ENCODE measurements at places on chromosomes 1 and 21.

DNA sequence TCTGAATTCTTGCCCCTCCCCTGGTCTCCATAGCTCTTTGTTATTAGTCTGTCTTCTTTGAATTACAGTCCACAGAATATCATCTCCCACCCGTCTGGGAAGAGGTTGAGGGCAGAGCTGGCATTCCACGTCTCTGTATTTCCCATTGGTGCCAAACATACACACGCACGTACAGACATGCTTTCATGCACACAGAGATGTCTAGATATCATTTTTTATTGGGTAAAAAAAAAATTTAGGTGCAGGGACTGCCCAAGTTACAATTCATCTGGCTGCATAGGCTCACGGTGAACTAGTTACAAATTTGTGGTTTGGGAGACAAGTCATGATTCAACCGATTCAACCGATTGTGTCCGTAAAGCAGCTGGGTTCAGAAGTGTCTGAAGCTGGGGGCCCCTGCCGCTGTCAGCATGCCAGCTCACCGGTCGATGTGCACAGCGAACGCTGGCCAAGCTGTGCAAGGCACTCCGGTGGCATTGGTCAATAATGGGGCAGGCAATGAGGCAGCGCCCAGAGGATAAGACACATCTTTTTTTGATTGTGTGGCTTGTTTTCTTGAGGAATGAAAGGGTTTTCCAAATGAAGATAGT is 73.7 kb downstream of the KCNN3 start:
- DNase-seq = no peak

- no peak for DNase-seq
Observed at GRCh38 chr1:210663730-210664573, 335.2 kb downstream of the HHAT start.

- DNase-seq = no peak
Observed at GRCh38 chr1:102661481-102661880, 446.8 kb downstream of the COL11A1 start.

- no peak for DNase-seq
Observed at GRCh38 chr1:70034403-70034802, 171.0 kb downstream of the LRRC40 start.

GRCh38 chr1:244667797-244668196 is 14.9 kb downstream of the DESI2 start:
- no peak for DNase-seq

DNA sequence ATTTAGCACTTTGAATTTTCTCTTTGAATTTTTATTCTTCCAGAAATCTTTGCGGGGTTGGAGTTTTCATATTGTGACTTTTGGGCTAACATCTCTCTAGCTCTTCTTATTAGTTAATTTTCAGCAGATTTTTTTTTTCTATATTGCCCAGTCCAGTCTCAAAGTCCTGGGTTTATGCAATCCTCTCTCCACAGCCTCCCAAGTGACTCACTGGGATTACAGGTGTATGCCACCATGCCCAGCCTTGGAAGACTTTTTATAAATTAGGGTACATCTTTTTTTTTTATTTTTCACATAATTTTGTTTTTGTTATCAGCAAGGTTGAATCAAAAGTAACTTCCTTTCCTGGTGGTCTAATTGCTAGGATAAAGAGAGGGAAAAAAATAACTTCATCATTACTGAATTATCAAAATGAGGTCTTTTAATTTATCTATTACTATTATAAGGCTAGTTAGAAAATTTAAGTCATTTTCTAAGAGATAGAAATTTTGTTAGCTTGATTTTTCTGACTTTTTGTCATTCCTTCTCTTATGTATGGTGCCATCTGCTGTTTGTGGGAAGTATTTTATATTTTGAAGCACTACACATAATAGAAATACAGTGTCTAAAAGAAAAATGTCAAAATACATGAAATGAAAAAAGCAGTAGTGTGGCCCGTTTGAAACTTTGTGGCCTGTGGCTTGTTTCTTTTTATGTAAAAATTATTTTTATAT is 273.4 kb upstream of the CACYBP start:
- DNase-seq = no peak

- no peak for DNase-seq
Observed at GRCh38 chr1:24451746-24452145, 36.1 kb downstream of the NIPAL3 start.

DNA sequence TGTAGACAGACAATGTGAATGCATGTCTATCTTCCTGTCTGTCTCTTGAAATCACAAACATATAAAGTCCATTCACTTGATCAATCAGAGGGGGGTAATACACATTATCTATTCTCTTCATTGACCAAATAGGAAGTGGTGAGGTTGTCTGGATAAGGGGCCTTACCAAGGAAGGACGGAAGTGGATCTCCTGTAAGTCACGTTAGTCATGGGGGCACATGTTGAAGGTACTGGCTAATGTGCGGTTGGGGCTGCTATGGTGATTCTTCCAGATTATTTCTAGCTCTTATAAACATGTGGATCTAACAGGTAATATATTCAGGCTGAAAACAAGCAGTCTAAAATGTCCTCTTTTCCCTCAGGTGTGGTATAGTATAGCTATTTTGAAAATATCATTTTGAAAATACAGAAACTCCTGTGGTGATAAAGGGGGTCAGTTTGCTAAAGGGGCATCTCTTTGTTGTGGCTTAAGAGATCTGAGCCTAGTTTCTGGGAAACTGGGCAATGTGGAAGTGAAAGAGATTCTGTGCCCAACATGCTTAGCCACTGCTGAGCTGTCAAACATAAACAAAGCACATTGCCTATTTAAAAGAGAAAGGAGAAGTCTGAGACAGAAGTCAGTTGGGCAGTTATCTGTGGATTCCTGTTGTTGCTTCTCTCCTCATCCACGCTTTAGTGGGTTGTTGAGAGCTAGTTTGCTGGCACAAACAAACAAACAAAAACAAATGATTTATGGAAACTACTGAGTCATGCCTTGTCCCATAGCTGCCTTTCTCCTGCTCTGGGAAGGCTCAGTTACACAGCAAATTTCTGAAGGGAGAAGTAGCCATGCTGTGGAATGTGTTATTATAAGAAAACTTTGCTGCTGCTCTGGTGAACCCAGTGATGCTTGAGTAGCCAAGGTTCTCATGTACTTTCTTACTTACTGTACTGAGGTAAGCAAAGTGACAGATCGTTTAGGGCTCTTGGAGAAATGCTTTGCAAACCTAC is 166.9 kb downstream of the HLX start:
- no peak for DNase-seq

- DNase-seq = no peak
Observed at GRCh38 chr1:43963890-43964289, 5.9 kb upstream of the DPH2 start.

- DNase-seq = no peak
Observed at GRCh38 chr1:238779716-238780115, 606.7 kb upstream of the CHRM3 start.

- DNase-seq = no peak
Observed at GRCh38 chr1:202649553-202650392, 60.5 kb downstream of the SYT2 start.

DNA sequence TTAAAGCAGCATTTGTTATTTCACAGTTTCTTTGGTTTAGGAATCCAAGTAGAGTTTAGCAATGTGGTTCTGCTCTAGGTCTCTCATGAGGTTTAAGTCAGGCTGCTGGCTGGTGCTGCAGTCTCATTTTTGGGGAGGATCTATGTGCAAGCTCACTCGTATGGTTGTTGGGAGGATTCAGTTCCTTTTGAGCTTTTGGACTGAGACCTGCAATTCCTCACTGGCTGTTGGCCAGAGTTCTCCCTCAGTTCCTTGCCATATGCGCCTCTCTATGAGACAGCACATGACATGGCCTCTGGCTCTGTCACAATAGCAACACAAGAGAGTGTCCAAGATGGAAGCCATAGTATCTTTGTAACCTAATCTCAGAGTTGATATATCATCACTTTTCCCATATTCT is 91.0 kb downstream of the OLFML2B start:
- no peak for DNase-seq

GRCh38 chr1:39501666-39502065 is 10.2 kb downstream of the BMP8A start:
- DNase-seq = no peak

DNA sequence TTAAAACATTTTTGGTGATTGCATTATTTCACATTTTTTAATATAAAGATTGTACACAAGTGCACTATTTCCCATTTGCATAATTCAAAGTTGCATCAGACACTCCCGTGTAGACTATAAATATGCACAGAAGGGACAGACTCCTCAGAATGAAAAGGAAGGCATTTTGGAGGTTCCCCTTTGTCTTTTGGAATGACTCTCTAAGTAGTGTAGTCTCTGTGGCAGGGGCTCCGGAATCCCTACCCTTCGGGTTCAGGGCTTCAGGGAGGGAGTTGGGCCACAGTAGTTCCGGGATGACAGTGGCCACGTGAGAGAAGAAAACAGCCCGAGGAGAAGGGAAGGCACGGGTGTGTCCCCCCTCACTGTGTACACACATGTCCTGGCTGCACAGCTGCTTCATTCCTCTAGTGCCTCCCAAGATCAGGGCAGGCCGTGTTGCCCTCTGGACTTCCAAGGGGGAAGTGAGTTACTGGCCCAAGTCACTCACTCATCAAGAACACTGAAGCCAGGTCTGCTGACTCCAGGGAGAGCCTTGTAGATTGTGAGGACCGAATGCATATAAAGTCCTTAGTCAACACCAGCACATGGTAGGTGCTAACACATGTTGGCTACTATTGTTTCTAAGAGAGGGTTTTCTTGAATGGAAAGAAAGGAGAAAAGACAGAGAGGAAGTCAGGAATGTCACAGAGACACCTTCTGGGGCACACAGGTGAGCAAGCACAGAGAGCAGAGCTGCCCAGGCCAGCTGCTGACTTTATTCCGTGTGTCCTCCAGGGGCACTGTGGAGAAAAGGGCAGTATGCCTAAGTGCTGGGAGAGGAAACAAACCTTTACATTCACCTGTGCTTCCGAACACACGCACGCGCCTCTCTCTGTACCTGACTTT is 39.8 kb downstream of the LHX4 start:
- DNase-seq = no peak

- DNase-seq = no peak
Observed at GRCh38 chr1:16092097-16092922, 18.9 kb upstream of the FAM131C start.

GRCh38 chr1:196860323-196860884 is 27.4 kb upstream of the CFHR4 start:
- DNase-seq = no peak

DNA sequence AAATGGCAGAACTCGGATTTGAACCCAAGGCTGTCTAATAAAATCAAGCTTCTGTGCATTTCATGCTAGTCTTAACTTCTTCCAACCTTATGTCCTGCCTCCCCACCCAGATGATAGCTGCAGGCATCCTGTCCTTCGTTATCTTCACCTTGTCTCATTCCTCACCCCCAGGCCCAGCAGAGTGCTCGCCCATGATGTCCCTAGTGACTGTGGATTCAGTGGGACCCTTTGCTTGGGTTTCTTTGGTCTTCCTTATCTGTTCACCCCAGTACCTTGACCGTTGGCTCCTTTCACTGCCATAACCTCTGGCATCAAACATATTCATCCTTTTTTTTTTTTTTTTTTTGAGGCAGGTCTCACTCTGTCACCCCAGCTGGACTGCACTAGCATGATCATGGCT is 5.6 kb upstream of the BSDC1 start:
- no peak for DNase-seq

DNA sequence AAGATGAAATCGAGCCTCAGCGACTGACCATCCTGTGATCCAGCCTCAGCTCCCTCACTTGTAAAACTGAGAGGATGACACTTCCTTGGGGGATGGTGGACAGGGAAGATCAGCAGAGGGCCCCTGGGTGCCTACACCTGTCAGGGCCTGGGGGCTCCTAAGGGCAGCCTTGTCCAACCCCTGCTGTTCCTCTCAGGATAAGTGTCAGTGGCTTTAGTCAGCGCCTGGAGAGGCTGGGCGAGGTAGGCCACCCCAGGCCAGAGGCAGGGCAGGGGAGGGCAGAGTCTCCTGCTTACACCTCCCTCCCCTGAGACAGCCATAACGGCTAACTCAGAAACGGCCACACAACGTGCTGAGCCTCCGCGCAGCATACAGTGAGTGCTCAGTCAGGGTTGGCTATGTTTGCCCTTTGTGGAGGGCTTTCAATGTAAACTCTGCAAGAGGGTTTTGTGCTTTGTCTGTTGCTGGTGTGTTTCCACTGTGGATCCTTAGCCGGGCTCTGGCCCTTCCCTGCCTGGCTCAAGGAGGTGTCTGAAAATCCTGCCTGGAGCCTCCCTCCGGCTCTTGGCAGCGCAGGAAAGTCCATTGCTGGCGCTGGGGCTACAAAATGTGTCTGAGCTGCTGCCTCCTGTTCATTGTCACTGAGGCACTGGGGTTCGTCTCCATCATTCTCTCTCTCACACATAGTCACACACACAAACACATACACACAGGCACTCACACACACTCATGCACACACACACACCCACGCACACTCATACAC is 588.4 kb downstream of the PTPRU start:
- DNase-seq = no peak

DNA sequence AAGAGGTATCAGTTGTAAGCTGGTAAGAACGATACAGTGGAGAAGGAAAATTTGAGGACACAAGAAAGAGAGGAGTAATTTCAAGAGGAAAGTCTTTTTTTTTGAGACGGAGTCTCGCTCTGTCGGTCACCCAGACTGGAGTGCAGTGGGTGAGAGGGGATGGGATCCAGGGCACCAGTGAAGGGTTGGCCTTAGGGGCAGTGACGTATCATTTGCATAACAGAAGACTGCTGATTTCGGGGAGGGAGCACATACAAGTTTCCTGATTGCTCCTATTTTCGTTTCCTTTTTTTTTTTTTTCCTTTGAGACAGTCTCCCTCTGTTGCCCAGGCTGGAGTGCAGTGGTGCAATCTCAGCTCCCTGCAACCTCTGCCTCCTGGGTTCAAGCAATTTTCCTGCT is 4.2 kb downstream of the S100A13 start:
- DNase-seq = no peak

DNA sequence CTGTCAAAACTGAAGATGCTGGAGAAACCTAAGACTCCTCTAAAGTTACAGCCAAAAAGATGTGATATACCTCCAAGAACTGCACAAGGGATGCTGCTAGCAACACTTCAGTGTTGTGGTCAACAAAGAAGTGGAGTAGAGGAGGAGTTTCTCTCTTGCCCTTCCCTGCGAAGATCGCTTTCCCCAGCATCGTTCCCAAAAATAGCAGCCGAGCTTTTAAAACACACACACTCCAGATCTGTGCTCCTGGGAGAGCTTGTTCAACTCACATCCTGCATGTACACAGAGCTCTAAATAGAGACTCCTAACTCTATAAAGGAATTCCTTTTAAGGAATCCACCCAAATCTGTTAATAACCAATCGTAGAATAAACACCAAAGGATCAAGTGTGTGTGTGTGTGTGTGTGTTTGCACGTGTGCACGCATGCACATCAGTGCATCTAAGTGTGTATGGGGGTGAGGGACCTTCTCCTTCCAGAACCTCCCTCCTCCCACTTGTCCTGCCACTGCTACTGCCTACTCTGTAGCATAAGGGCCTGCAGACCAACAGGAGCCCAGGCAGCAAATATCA is 58.5 kb downstream of the PSMG1 start:
- no peak for DNase-seq

- no peak for DNase-seq
Observed at GRCh38 chr1:88595355-88596002, 88.6 kb upstream of the PKN2 start.
